ENCODE measurements at places on chromosomes 6 and 20. TPM values are rescaled to one million over a fixed set of nuclear protein-coding genes. Genes with fewer than 3 reads are reported as not detected.
A peak's percentile ranks its signal among the peaks of the same experiment; 100 is the strongest.

Gene SCAND1
- 73.8 TPM for total RNA-seq

- H3K27me3 ChIP-seq, result peaks cover 3% of the 10 kb centered on the region
- no peak overlapping the region for H3K27ac ChIP-seq
- H3K4me3 ChIP-seq, result no peak overlapping the region
- H3K36me3 ChIP-seq, result no peaks in the 10 kb centered on the region
- H3K4me1 ChIP-seq, result peaks cover 1% of the 10 kb centered on the region
- DNase-seq, result no peak
Observed at GRCh38 chr6:147453361-147453760, 55.1 kb upstream of the SAMD5 start.

- no peak for DNase-seq
- H3K4me1 ChIP-seq, result no peaks in the 10 kb centered on the region
- H3K36me3 ChIP-seq, result no peaks in the 10 kb centered on the region
- H3K4me3 ChIP-seq, result no peak overlapping the region
Observed at GRCh38 chr20:1291191-1291741, 25.2 kb downstream of the SNPH start.

Gene FHL5
- total RNA-seq, result not detected

GRCh38 chr6:56842686-56843475, 112.0 kb upstream of the BEND6 start:
- peaks cover 22% of the 10 kb centered on the region for H3K4me1 ChIP-seq
- peaks cover 25% of the 10 kb centered on the region for H3K27me3 ChIP-seq
- peak overlapping the region; percentile 95 for H3K27ac ChIP-seq
- peaks cover 3% of the 10 kb centered on the region for H3K36me3 ChIP-seq

Gene SLC25A27
- 31.9 TPM for total RNA-seq

DNA sequence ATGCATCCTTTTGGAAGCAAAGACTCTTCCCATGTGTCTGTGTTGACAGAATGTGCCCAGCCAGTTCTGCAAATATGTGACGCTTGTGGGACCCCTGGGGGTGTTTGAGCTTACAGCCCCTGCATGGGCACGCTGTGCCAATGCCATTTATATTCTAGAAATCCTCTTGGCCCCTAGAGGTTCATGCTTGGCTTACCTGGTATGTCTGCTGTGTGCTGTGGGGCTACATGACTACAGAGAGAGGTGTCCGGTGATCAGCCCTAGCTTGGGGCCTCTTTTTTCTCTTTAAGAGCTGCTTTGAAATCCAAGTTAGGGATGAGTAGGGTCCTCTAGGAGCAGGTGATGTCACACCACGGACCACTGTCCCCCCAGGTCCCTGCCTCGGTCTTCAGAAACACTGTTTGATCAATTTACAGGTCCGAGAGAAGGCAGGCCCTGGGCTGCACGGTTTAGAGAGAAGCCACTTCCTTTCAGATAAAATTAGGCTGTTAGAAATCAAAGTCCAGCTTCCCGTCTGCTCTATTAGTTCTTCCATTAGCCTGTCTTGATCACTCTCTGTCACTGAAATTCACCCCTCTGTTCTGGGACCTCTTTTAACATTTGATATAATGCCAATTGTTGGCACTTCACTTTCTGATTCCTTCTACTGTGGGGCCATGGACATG, 26.5 kb downstream of the BCAS4 start:
- no peaks in the 10 kb centered on the region for H3K27me3 ChIP-seq
- H3K4me3 ChIP-seq, result no peak overlapping the region
- peaks cover 7% of the 10 kb centered on the region for H3K4me1 ChIP-seq
- DNase-seq, result no peak

Gene HLA-B
- 43.4 TPM for total RNA-seq

DNA sequence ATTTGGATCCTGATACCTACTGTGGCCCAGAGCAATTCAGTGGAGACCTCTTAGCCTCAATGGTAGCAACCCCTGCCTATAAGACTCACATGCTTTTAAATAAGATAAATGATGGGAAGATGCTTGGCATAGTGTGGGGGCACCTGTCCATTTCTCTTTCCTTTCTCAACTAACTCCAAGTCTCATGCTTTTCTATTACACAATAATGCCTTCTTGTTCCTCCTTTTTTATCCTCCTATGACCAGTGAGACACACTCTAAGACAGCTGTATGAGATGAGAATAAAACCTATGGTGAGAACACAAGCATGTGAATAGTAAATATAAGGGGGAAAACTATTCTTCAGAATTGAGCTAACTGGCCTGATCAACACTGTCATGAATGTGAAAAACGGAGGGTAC, 147.0 kb upstream of the STXBP5 start:
- no peaks in the 10 kb centered on the region for H3K36me3 ChIP-seq
- H3K4me1 ChIP-seq, result peaks cover 8% of the 10 kb centered on the region
- DNase-seq, result no peak
- H3K27me3 ChIP-seq, result no peaks in the 10 kb centered on the region

Gene OTOR
- total RNA-seq, result not detected

GRCh38 chr6:70864401-70864800, 92.5 kb downstream of the B3GAT2 start:
- DNase-seq, result no peak
- no peaks in the 10 kb centered on the region for H3K27me3 ChIP-seq
- no peak overlapping the region for H3K4me3 ChIP-seq
- no peaks in the 10 kb centered on the region for H3K4me1 ChIP-seq
- no peak overlapping the region for H3K27ac ChIP-seq
- peaks cover 5% of the 10 kb centered on the region for H3K36me3 ChIP-seq

- DNase-seq, result no peak
- no peaks in the 10 kb centered on the region for H3K27me3 ChIP-seq
- no peaks in the 10 kb centered on the region for H3K36me3 ChIP-seq
- H3K4me3 ChIP-seq, result no peak overlapping the region
- H3K27ac ChIP-seq, result no peak overlapping the region
- H3K4me1 ChIP-seq, result peaks cover 16% of the 10 kb centered on the region
Observed at GRCh38 chr6:30841644-30842504, 42.4 kb upstream of the DDR1 start.

Gene CAGE1
- total RNA-seq, result not detected

- H3K4me1 ChIP-seq, result no peaks in the 10 kb centered on the region
- H3K36me3 ChIP-seq, result no peaks in the 10 kb centered on the region
- no peak overlapping the region for H3K4me3 ChIP-seq
- H3K27me3 ChIP-seq, result peaks cover 1% of the 10 kb centered on the region
Observed at GRCh38 chr6:53647462-53648094, 18.0 kb downstream of the KLHL31 start.

DNA sequence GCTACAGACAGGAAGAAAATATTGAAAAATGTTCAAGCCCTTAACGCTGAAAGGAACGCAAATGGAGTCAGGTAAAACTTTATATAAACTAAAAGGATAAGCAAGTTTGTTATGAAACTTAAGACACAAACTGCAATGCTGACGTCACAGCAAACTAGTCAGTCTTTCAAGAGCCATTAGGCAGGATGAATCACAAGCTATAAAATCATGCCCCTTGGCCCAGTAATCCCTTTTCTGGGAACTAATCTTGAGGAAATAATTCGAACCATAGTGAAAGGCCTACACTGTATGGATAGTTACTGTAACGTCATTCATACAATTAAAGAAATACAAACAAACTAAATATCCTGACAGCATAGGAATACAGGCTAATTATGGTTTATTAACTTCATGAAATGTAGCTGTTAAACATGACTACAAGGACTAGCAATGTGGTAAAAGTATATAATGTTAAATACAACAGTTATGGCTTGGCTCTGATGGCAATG, 42.7 kb upstream of the HINT3 start:
- H3K4me1 ChIP-seq, result peaks cover 9% of the 10 kb centered on the region
- no peaks in the 10 kb centered on the region for H3K27me3 ChIP-seq
- no peak overlapping the region for H3K27ac ChIP-seq
- no peak for DNase-seq
- peaks cover 8% of the 10 kb centered on the region for H3K36me3 ChIP-seq

DNA sequence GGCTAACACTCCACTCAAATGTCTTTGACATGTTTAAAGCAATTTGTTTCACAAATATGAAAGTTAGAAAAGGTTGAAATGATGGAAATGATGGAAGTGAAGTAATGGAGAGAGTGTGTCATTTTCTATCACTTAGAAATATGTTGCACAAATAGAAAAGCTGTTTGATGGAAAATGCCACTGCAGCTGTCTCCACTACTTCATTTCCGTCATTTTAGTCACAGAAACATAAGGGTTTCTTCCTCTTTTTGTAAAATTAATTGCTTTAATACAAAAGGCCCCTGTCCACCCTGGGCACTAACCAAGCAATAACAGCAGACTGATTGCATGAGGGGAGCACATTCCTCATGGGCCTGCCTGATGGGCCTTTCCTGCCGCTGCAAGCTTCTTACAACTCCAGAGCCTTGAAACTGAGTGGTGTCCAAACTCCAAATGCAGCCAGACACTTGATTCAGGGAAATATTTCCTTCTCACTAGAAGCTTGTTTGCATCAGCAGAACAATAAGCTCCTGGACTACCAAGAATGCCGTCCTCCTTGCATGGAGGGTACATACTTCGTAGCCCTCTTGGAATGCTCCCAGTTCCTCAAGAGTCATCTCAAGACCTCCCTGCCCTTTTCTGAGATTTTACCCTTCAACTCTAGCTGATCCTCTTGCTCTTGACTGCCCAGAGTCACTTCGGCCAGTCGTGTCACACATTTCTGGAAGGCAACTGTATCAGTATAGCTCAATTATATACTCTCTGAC, 36.1 kb downstream of the F13A1 start:
- H3K27ac ChIP-seq, result no peak overlapping the region
- H3K4me1 ChIP-seq, result no peaks in the 10 kb centered on the region
- H3K36me3 ChIP-seq, result no peaks in the 10 kb centered on the region
- H3K4me3 ChIP-seq, result no peak overlapping the region
- H3K27me3 ChIP-seq, result peaks cover 11% of the 10 kb centered on the region

Gene HUS1B
- total RNA-seq, result 1.3 TPM

Gene NCOA7
- total RNA-seq, result 18.0 TPM

Gene ISM1
- total RNA-seq, result 0.36 TPM

Gene RNF39
- total RNA-seq, result not detected

Gene NT5E
- 38.2 TPM for total RNA-seq

Gene SGK2
- total RNA-seq, result 8.7 TPM

Gene C20orf144
- 0.27 TPM for total RNA-seq

Gene GTSF1L
- total RNA-seq, result not detected

Gene MRAP2
- total RNA-seq, result 1.1 TPM

- no peaks in the 10 kb centered on the region for H3K27me3 ChIP-seq
- H3K27ac ChIP-seq, result peak overlapping the region; percentile 29
- no peak for DNase-seq
- peaks cover 5% of the 10 kb centered on the region for H3K4me1 ChIP-seq
- H3K4me3 ChIP-seq, result no peak overlapping the region
Observed at GRCh38 chr6:106739387-106739786, 110.0 kb downstream of the QRSL1 start.

- DNase-seq, result no peak
- H3K4me1 ChIP-seq, result peaks cover 3% of the 10 kb centered on the region
- H3K4me3 ChIP-seq, result no peak overlapping the region
- no peaks in the 10 kb centered on the region for H3K27me3 ChIP-seq
- no peaks in the 10 kb centered on the region for H3K36me3 ChIP-seq
- H3K27ac ChIP-seq, result no peak overlapping the region
Observed at GRCh38 chr6:169490830-169491229, 211.0 kb downstream of the WDR27 start.

Gene TNFAIP3
- 5.1 TPM for total RNA-seq

Gene TPD52L1
- total RNA-seq, result 33.8 TPM

Gene SAPCD1
- 11.9 TPM for total RNA-seq

Gene CEP250
- total RNA-seq, result 73.2 TPM

Gene MICAL1
- total RNA-seq, result 102 TPM

DNA sequence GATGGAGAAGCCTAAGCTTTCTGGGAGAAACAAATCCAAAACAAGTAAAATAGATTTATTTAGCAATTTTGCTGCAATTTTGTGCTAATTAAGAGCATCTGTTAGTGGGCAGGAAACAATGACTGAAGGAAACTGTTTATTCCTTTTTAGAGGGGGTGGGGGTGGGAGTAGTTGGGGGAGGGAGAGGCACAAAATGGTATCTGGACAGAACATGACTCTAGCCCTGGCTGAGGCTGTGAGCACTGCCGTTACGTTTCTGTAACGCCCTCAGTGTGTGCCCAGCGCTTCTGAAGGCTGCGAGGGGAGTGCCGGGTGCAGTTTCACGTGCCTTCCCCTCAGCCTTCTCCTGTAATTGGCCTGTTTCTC, 28.8 kb downstream of the METTL24 start:
- peak overlapping the region; percentile 55 for H3K4me3 ChIP-seq
- no peak for DNase-seq
- no peaks in the 10 kb centered on the region for H3K36me3 ChIP-seq
- no peaks in the 10 kb centered on the region for H3K27me3 ChIP-seq
- peaks cover 66% of the 10 kb centered on the region for H3K4me1 ChIP-seq

- H3K36me3 ChIP-seq, result no peaks in the 10 kb centered on the region
- no peak overlapping the region for H3K27ac ChIP-seq
- no peak for DNase-seq
- H3K4me3 ChIP-seq, result no peak overlapping the region
- peaks cover 9% of the 10 kb centered on the region for H3K4me1 ChIP-seq
Observed at GRCh38 chr6:47000842-47001241, 41.3 kb downstream of the ADGRF1 start.

DNA sequence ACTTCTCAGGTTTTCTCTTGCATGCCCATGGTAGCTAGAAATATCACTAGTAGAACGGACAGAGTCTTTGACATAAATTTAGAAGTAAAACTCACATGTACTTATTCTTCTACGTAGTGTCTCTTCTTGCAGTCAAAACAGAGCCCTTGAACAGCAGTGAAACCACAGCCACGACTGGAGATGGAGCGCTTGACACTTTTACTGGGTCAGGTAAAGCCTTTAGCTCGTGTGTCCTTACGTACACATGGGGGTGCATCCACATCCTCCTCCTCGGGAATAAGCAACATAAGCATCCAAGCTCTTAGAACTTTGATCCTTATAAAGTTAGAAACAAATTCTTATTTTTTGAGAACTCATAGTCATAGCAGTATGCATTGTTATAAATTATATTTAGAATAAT, 215.3 kb downstream of the EYA4 start:
- H3K27me3 ChIP-seq, result peaks cover 3% of the 10 kb centered on the region
- H3K4me1 ChIP-seq, result peaks cover 4% of the 10 kb centered on the region
- no peak overlapping the region for H3K4me3 ChIP-seq
- H3K36me3 ChIP-seq, result no peaks in the 10 kb centered on the region
- H3K27ac ChIP-seq, result no peak overlapping the region

DNA sequence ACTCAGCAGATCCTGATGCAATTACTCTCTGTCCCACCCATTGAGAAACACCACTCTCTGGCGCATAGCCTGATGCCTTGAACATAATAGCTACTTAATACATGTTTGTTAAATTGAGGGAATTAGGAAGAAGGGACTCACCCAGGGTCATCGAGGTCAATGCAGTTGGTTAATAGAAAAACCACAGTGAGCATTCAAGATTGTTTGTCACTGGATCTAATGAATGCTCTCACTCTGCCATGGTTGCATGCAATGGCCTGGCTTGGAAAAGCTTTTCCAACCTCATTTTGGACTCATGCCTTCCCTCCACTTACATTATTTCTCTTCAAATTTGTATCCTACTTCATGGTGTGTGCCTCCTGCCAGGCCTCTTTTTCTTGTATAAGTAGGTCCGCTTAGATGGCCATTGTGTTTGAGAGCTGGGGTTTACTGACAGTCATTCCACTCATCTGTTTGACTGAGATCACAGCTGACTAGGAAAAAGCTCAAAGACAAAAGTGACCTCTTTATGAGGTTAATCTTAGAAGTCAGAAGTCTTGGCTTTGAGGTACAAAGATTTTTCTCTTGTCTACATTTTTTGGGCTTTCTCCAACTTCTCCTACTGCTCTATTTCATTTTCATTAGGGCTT, 154.8 kb upstream of the RAB32 start:
- DNase-seq, result no peak
- H3K36me3 ChIP-seq, result no peaks in the 10 kb centered on the region
- peaks cover 1% of the 10 kb centered on the region for H3K27me3 ChIP-seq

- H3K27me3 ChIP-seq, result peaks cover 32% of the 10 kb centered on the region
- no peaks in the 10 kb centered on the region for H3K36me3 ChIP-seq
- H3K4me3 ChIP-seq, result no peak overlapping the region
- no peaks in the 10 kb centered on the region for H3K4me1 ChIP-seq
Observed at GRCh38 chr6:7805850-7806214, 79.9 kb downstream of the BMP6 start.
